ENCODE measurements at places on chromosomes 7 and 10. TPM values are rescaled to one million over a fixed set of nuclear protein-coding genes. Genes with fewer than 3 reads are reported as not detected.

The GDF10 gene
- total RNA-seq = 14.5 TPM

- no peak for DNase-seq
Measured at GRCh38 chr7:27250557-27251070, 8.0 kb downstream of the EVX1 start.

DNA sequence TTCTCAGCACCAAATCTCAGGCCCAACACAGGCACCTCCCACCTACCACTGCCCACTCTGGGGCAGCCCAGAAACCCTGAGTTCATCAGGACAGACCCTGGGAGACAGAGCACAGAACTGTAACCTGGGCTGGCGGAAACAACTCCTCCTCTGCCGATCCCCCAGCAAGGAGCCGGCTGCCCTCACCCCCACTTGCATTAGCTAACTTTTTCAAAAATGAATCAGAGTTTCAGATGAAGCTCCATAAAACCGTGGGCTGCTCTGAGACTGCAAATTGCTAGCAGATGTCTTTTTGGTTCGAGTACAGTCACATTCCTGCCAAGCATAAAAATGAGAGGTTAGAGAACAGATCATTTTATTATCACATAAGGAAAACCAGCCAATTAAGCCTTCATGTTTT lies 93.4 kb upstream of the PARD3 start:
- DNase-seq = no peak

GRCh38 chr7:123687161-123687560 lies 31.5 kb downstream of the LMOD2 start:
- no peak for DNase-seq

GRCh38 chr10:43076876-43077420 lies at the start of gene RET:
Gene RET (plus strand): TSS chr10:43077069. CDS start chr10:43077259, 190 bp downstream.
- DNase-seq = no peak

GRCh38 chr7:38502848-38503247 lies 128.3 kb downstream of the AMPH start:
- no peak for DNase-seq

DNA sequence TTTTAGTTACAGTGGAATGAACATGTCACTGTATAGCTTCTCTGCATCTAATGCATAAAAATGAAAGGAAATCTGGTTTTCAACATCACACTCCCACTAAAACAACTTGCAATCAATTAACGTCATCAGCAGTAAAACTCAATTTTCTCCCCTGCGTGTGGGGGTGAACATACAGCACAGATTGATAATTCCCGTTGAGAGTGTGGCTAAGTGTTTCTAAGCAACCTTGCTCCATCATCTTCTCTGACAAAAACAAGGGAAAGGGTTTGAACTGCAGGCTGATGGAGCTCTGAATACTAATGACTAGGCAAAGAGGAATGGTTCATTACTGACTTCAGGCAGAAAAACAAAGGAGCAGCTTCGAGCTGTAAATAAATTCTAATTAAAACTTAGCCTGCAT lies 238.3 kb downstream of the PARD3 start:
- DNase-seq = no peak

All from lower lobe of right lung (tissue), 2 donors.